ENCODE measurements at places on chromosomes 11 and 22.

DNA sequence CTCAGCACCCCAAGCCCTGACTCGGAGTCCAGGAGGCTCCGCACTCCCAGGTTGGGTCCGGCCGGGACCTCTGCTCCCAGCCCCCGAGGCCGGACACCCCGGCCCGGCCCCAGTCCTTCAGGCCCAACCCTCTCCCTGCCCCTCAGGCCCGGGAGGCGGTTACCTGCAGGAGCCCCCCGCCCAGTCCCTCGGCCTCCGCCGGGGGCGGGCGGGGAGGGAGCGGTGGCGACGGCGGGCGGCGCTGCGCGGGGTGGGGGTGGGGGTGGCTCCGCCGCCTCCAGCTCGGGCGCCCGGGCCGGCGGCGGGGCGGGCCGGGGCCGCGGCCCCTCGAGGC lies 310 bp downstream of the TCF20 start:
- DNase-seq, result no peak

- DNase-seq, result no peak
Measured at GRCh38 chr11:75872887-75873416, 57.9 kb downstream of the UVRAG start.

DNA sequence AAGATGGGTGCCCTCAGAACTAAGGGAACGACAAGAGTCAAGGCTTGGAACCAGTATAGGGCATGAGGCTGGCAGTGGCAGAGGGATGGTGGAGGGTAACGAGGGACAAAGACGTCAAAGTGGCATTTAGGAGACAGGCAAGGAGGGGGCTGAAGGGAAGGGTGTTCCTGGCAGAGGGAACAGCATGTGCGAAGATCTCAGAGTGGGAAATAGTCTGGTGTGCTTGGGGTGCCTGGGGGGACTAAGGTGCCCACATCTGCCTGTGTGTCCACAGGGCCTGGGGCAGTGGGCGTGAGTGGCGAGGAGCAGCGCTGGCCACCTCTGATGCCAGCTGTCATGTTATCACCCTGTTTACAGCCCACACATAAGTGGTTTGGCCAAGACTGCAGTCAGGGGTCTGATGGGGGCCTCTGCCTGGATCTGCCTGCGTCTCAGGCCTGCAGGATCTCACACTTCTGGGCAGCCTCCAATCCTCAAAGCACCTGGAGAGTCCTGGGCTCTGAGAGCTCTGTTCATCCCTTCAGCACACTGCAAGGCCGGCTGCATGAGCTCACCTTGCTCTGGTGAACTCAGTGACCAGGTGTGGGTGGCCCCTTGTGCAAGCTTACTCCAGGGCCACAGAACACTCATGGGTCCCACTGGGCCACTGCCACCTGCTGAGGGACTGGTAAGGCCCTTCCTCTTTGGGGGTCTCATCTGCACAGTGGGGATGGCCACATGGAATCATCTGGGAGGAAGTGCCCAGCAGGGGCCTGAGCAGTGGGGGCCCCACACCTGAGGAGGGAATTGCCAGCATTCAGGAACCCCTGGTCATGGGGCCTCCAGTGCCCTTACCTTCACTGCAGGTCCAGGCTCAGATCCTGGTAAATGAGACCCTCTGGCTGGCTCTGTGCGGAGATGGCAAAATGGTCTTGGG lies 89.7 kb upstream of the SHISAL1 start:
- peak; percentile 29 for DNase-seq

DNA sequence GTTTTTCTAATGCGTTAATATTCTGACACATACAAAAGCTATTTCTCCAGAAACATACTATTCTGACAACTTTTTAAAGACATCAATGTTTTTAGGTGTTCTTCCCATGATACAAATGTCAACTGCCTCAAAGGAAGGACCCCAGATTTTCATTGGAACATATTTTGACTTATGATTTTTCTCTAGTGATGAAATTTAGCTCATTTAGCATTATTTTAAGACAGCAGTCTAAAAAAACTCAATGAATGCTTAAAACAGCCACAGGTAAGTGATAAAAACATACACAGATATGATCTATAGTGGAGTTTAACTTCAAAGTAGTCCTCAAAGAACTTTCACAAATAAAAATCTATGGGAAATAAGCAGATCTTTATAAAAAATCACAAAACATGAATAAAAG lies 24.9 kb downstream of the XKR3 start:
- DNase-seq, result no peak

GRCh38 chr11:15816260-15816871 lies 540.0 kb downstream of the SOX6 start:
- DNase-seq, result no peak

DNA sequence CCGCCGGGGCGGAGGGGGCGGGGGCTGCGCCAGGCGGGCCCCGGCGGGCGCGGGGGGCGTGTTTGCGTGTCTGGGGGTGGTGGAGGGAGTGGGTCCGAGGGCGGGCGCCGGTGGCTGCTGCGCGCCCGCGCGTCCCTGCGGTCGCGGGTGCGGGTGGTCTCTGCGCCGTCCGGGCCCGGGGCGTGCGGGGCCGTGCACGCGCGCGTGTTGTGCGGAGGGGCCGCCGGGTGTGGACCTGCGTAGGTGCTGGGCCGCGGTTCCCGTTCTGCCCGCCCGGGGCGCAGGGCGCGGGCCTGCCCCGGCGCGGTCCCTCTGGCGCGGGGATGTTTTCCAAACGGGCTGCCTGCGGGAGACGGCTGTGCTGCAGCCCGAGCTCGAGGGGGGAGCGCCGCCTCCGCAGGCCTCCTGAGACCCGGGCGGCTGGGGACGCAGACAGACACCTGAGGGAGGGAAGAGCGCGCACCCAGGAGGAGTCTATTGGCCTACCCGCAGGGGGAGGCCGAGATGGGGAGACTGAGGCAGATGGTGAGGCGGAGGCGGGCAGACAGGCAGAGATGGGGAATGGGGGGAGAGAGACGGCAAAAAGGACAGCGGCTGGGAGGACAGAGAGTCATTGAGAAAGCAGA lies 442 bp downstream of the PELI3 start:
- DNase-seq, result peak; percentile 61

- DNase-seq, result no peak
Measured at GRCh38 chr22:27488456-27489177, 312.9 kb downstream of the MN1 start.

- no peak for DNase-seq
Measured at GRCh38 chr22:17190702-17191101, 28.5 kb downstream of the ADA2 start.

- DNase-seq, result no peak
Measured at GRCh38 chr11:109926941-109927340, 166.3 kb upstream of the ZC3H12C start.

DNA sequence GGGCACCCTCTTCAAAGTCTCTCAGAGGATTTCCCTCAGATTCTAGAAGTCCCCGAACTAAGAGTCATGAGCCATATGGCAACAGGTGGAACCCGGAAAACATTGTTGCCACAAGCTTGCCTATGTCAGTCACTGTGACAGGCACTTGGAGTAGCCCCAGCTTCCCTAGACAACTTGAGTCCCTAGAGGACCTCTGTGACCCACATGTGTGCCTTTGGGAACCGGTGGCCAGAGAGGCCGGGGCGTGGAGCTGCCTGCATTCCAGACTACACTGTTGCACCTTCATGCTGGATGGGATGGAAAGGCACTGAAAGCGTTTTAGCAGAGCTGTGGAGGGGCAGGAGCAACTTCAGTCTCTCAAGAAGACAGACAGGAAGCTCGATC lies 12.1 kb downstream of the SLC37A2 start:
- DNase-seq, result no peak

DNA sequence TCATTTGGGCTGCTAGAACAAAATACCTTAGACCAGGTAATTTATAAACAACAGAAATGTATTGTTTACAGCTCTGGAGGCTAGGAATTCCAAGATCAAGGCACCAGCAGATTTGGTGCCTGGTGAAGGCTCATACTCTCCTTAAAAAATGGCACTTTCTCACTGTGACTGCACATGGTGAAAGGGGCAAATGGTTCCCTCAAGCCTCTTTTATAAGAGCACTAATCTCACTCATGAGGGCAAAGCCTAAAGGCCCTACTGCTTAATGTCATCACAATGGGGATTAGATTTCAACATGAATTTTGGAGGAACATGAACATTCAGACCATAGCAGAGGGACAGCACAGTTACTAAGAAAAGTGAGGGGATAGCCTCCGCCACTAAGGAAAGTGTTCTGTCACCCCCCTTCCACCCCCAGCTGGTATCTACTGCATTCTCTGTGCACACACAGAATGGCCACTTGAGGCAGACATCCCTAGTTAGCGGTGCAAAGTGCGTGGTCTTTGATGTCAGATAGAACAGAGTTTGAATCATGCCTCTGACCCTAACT lies 47.2 kb upstream of the CEP295 start:
- no peak for DNase-seq

- DNase-seq, result no peak
Measured at GRCh38 chr22:37195921-37196320, 7.9 kb upstream of the C1QTNF6 start.

GRCh38 chr11:85634747-85635146 lies 6.4 kb downstream of the TMEM126B start:
- DNase-seq, result no peak

All from dorsolateral prefrontal cortex (tissue), 122 donors.